ENCODE measurements at places on chromosomes 1 and 21.

DNA sequence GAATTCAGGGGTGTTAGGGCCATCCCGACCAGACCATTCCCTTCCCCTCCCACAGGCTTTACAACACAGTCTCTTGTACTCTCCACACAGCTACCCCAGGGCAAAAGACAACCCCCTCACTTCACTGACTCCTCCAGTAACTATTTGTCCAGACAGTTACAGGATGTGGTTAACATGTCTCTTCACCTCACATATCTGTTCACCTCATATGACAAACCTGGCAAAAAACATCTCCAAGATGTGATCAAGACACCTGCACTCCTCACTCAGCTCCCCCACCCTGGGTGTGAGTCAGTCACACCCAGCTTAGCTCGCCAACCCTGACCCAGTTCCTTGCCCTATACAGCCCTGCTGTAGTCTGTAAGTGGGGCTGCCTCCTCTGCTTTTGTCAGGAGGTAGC is 490.5 kb upstream of the CHRM3 start:
- no peak for DNase-seq

- no peak for DNase-seq
These were observed 23.5 kb downstream of the COP1 start for GRCh38 chr1:176183618-176184017.

DNA sequence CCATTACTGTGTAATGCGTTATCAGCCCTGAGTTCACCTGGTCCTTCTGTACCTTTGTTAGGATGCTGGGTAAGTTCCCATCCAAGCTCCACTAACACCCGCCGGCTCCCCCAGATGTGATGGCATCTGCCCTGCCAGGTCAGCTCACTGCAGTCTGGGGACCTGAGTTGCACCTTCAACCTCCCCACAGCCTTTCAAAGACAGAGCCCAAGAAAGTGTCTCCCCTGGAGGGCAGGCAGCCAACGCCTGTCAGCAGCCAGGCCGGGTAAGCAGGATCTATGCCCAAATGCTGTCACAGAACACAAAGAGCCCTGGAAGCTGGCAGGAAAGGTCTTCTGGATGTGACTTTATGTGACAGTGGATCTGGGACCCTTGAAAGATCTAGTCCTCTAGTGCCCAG is 13.7 kb downstream of the MRAP start:
- no peak for DNase-seq

DNA sequence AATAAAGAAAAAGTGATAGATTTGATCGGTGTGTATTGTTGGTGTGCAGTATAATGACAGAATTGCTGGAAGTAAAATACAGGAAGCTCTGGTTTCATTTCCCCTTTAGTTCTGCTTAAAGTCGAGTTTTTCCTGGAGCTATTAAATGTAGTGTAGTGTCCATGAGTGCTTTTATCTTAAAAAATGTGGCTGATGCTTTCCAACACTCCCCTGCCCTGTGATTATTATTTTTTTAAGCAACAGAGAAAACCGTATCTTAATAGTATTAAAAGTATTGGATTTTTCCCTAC is 1.1 kb downstream of the LGALS8 start:
- DNase-seq, result no peak

GRCh38 chr1:242946206-242946605 is 308.9 kb downstream of the CEP170 start:
- DNase-seq, result no peak

DNA sequence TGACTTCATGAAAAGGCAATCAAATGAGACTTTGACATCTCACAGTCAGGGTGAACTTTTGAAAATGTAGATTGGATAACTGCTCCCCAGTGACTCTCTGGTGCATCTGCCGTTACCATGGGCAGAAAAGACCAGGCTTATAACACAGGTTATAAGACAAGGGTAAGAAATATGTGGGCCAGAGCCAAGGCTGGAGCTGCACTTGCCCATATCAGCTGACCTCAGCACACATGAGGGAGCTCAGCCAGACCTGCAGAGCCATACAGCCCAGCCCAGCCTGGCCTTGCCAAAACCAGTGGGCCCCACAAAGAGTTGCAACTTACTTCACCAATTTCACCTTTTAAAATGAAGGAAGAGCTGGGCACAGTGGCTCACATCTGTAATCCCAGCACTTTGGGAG is 11.7 kb upstream of the RGS2 start:
- DNase-seq, result no peak

GRCh38 chr1:234956821-234957329 is 171.8 kb downstream of the TOMM20 start:
- no peak for DNase-seq

DNA sequence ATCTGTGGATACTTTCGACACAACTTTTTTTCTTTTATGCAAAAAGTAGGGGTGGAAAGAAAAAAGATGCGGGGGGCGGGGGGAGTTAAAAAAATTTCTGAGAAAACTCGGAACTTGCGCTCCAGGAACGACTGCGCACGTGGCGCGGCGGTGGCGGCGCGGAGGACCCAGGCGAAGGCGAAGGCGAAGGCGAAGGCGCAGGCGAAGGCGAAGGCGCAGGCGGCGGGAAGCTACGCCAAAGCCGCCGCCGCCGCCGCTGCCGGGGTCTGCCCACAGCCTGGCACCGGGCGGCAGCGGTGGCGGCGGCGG is 208 bp upstream of the BARHL2 start:
- no peak for DNase-seq

- DNase-seq, result no peak
These were observed 37.4 kb downstream of the FCER1A start for GRCh38 chr1:159339536-159339935.

GRCh38 chr1:41377397-41377796 is 16.2 kb downstream of the FOXO6 start:
- DNase-seq, result no peak

DNA sequence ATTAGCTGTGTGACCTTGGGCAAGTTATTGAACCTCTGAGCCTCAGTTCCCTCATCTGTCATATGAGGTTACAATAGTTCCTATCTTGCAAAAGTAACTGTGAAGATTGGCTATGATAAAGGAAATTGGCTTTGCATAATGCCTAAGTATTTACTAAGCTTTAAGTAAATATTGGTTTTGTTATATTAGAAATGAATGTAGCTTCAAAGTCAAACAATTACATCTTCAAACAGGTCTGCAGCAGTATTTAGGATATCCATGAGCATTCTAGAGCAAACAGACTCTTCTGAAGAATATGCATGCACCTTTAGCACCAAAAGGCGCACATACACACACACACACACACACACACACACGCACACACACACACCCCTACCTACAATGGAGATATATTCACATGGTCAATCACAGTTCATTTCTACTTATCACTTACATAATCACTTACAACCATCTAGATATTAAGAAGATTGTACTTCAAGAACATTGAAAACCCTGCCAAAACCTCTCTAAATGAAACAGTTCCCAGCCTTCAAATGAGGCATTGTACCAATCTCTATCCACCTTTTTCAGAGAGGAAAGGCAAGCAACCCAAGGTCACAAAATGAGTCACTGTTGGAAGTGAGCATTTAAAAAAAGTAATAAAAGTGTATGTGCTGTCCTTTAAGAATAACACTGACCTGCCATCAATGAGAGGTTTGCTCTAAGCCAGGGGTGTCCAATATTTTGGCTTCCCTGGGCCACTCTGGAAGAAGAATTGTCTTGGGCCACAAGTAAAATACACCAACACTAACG is 13.4 kb upstream of the FAM43B start:
- no peak for DNase-seq

DNA sequence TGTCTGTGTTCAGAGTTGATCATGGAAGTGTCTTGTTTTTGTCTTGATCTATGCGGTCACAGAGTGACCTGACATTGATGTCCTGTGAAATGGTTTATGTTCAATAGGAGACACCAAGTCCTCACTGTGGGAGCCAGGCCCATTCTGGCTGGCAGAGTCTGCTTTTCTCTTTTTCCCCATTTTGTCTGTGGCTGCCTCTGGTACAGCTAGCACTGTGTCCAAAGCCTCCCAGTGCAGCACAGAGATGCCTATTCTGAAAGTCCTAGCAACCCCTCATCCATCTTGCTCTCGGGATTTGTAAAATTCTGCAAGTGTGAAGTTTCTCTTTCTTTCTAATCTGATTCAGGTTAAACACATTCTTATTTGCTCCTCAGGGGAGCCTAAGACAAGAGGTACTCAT is 14.3 kb downstream of the TNN start:
- no peak for DNase-seq

DNA sequence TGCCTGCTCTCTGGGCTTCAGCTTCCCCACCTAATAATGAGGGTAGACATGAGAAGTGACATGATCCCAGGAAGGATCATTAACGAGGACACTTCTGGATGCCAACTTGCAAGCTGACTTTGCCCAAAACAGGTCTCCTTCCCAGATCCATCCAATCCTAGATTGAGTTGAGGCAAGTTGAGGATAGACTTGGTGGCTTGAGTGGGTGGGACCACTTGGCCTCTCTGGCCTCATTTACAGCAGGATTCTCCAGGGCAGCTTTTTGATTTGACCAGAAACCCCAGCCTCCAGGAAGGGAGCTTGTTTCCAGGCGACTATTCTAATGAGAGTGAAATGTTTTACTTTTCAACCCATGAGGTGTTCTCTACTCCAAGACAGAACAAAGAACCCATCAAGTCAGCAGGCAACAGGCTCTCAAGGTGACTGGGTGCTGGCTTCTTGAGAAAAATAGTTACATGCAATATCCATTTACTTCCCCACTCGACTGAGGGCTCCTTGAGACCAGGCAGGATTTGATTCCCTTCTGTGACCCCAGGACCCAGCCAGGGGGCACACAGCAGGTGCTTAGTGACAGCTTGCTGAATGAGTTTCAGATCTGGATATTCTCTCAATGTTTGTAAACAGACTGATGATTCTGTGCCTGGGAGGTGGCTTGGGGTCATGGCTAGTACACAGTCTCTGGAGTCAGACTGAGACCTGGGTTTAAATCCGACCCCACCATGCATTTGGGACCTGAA is 128.2 kb downstream of the DMRTB1 start:
- DNase-seq, result no peak

DNA sequence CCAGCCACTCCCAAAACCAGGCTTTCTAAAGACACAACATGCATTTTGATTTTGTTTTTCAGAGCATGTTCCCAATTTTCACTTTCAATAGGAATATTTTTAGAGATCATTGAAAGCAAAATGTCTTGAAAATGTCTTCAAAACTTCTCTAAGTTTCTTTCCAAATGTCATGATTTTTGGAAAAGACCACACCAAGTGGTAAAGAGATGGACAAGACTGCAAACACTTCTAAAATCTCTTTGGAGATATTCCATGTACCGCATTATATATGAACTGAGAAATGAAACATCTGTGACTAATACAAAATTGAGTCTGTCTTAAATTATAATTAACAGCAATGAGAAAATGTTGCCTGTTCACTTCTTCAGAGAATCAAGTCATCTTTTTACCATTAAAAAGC is 418.0 kb upstream of the PKN2 start:
- DNase-seq, result no peak

- no peak for DNase-seq
These were observed 64.1 kb upstream of the GNG12 start for GRCh38 chr1:67897270-67897949.

DNA sequence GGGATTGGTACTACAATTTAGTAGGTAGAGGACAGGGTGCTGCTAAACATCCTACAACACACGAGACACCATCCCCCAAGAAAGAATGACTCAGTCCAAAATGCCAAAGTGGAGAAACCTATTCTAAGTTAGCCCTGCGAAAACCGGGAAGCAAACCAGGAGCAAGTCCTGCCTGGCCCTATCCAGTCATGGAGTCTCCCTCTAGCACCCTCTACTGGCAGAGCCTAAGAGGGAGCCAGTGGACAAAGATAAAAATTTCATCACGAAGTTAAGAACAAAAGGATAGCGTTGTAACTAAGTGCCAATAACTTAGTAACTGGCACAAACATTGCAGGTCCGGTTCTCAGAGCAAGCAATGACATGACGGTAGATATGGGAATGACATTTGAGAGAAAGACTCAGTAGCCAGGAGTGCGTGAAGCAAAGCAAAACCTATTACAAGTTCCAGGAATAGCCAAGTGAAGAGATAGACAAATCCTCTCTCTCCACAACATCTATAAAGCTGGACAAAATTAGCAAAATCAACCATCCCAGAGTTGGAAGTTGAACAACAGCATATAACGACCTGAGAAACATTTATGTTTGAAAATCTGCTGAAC is 383.5 kb downstream of the OMA1 start:
- no peak for DNase-seq

GRCh38 chr1:175405766-175406165 is 213.2 kb upstream of the KIAA0040 start:
- DNase-seq, result no peak

DNA sequence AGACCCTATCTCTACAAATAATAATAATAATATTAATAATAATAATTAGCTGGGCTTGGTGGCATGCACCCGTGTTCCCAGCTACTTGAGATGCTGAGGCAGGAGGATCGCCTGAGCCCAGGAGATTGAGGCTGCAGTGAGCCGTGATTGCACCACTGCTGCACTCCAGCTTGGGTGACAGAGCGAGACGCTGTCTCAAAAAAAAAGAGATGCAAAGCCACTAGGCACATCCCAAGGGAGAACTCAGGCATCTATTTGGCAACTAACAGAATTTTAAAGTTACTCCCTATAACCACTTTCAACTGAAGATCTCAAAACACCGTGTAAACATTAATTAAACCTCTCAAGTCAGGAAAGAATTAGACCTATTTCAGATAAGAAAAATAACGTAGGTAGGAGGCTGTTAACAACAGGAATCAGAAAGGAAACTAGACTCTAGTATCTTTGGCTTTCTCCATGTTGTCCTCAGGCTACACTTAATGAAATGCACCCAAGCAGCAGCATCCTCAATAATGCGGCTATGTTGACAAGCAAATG is 3.7 kb downstream of the RNF19B start:
- DNase-seq, result no peak

DNA sequence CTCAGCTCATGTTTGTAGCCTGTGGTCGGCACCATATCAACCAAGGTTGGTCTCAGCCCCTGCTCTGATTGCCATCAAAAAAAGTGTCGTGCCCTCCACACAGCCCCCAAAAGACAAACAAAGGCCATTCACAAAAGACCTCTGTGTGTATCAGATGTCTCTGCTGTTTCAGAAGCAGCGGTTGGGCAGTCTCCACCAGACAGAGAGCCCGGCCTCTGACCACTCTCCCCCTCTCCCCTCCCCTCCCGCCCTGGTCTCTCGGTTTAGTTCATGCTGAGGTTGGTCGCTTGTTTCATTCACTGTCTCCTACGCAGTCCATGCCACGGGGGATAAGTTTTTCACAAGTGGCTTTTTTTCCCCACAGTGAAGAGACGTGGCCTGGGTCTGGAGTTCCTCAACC is 27.1 kb downstream of the ACTA1 start:
- DNase-seq, result no peak

- no peak for DNase-seq
These were observed 24.7 kb downstream of the QSOX1 start for GRCh38 chr1:180179162-180179957.

- DNase-seq, result peak; percentile 42
These were observed at the start of gene IFI16 for GRCh38 chr1:159009704-159010361. IFI16 (plus strand) TSS chr1:159009907; CDS start chr1:159014681, 4,774 bp downstream.

GRCh38 chr1:243457363-243457982 is 201.6 kb downstream of the SDCCAG8 start:
- no peak for DNase-seq

DNA sequence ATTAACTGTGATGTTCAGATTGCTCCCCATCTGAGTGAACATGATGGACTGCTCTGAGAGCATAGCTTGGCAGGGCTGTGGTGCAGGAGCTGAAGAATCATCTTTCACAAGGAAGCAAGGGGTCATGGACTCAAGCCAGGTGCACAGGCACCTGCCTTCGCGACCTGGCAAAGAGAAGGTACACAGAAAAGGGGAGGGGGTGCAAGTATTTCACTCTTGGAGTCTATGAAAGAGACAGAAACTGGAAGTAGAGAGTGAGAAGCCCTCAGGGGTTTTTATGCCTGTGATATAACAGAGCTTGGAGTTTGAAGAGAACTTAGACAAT is 232.6 kb upstream of the PLXNA2 start:
- no peak for DNase-seq

- DNase-seq, result no peak
These were observed 12.0 kb downstream of the SSU72 start for GRCh38 chr1:1562556-1563195.

All from stimulated activated CD4-positive, alpha-beta T cell treated with anti-CD3 and anti-CD28 coated beads, TNF-alpha, amount 100 ng/mL, for 24 hours (primary cell).